SK-N-SH (cell line): ENCODE measurements at places on chromosomes 2 and 18. TPM values are rescaled to one million over a fixed set of nuclear protein-coding genes. Genes with fewer than 3 reads are reported as not detected.

The PROKR1 gene
- polyA plus RNA-seq = not detected in 2 replicates

DNA sequence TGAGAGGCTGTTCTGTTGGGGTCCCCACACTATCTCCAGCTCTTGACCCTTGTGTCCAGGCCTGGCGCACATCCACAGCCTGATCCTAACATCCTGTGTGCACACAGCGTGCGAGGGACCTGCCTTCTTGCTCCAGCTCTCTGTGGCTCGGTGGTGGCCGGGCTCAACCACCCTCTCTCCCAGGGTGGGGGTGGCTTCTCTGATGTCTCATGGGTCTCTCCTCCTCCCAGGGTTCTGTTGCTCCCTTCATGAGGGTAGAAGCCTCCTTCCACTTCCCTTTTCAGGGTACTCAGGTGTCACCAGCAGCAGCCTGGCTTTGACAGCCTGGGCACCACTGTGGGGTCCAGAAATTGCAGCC is 196.9 kb upstream of the RAB6C start:
- no peak overlapping the region for H3K27ac ChIP-seq
- H3K27me3 ChIP-seq = no peaks in the 10 kb centered on the region
- peaks cover 10% of the 10 kb centered on the region; the same call in 1 of the 2 replicates for H3K4me1 ChIP-seq
- no peaks in the 10 kb centered on the region for H3K36me3 ChIP-seq

- H3K27ac ChIP-seq = no peak overlapping the region
- peaks cover 79% of the 10 kb centered on the region for H3K27me3 ChIP-seq
- no peaks in the 10 kb centered on the region for H3K36me3 ChIP-seq
- H3K4me3 ChIP-seq = no peak overlapping the region
- no peaks in the 10 kb centered on the region for H3K4me1 ChIP-seq
Observed at GRCh38 chr18:11994336-11994702, 13.0 kb downstream of the IMPA2 start.

GRCh38 chr2:111252436-111252835 is 131.7 kb downstream of the BCL2L11 start:
- H3K27ac ChIP-seq = no peak overlapping the region
- no peak overlapping the region for H3K4me3 ChIP-seq
- DNase-seq = no peak

GRCh38 chr2:96715658-96716057 is 24.2 kb downstream of the LMAN2L start:
- H3K4me3 ChIP-seq = no peak overlapping the region
- no peak for DNase-seq
- H3K27ac ChIP-seq = no peak overlapping the region
- no peaks in the 10 kb centered on the region for H3K27me3 ChIP-seq
